ENCODE measurements at places on chromosomes 12 and 14. TPM values are rescaled to one million over a fixed set of nuclear protein-coding genes. Genes with fewer than 3 reads are reported as not detected.

ITPR2 gene
- 72.4 TPM for total RNA-seq

PRPF40B gene
- total RNA-seq: 57.4 TPM

TM7SF3 gene
- total RNA-seq: 81.0 TPM

BICDL1 gene
- total RNA-seq: 11.7 TPM

ASCL1 gene
- 8.3 TPM for total RNA-seq

KRT6C gene
- total RNA-seq: not detected

CFAP73 gene
- not detected for total RNA-seq

SYNE3 gene
- total RNA-seq: 0.44 TPM

PELI2 gene
- 32.2 TPM for total RNA-seq

- H3K36me3 ChIP-seq: no peaks in the 10 kb centered on the region
- H3K4me1 ChIP-seq: no peaks in the 10 kb centered on the region
- no peak overlapping the region for H3K27ac ChIP-seq
- no peak overlapping the region for H3K4me3 ChIP-seq
- DNase-seq: no peak
Measured at GRCh38 chr14:89486505-89486904, 69.5 kb upstream of the FOXN3 start.

DNA sequence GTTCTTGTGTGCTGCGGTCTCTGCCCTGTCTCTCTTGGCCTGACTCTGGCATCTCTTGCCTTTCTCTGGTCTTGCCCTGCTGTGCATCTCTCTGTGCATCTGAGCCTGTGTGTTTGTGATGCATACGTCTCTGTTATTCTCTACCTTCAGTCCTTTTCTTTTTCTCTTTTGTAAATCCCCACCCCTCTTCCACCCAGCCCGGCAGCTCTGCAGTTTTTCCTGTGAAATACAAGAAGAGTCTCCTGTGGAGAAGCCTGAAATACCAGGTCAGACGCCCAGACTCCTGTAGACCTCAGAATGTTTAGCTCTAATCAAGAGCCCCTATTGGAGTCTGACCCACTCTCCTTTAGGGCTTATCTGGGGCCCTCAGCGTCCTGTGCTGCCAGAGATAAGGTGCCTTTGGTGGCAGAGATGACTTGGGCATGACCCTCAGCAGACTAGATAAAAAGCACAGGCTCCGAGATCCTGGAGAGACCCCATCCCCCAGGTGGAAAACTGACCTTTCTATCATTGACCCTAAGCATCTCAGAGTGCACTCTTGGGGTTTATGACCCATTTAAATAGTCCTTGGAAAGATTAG lies 167.5 kb upstream of the SRRM4 start:
- no peak overlapping the region for H3K4me3 ChIP-seq
- peak overlapping the region; percentile 12 for H3K27ac ChIP-seq
- peaks cover 12% of the 10 kb centered on the region for H3K27me3 ChIP-seq

DNA sequence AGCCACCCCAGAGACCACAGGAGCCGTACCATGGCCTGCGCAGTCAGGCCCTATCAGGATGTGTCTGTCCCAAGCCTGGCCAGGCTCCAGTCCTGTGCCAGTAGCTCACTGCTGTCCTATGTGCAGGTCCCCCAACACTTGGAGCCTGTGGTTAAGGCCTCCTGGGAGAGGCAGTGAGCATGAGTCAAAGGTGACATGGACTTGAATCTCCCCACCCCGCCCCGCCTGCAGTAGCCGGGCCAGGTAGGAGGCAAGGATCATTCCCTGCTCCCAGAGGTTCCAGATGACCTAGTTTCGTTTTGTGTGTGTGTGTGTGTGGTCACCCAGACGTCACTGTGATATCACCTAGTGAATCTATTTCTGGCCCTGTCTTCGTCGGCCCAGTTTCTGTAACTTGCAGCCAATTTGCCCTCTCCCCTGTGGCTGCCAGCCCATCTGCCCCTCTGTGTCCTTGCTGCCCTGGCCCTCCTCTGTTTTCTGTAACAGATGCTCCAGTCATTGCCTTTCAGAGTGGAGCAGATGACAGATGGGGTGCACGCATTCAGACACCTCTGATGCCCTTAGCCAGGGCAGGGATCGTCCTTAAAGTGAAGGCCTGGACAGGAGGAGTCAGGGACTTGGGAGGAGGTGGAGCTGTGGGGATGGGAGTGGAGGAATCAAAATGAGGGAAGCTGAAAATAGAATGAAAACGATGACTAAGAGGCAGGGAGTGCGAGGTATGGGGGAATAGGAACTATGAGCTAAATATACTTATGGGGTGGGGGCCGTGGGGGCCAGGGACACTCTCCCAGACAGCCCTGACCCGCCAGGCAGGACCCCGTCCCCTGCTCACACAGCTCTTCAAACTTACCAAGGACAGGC lies 37.4 kb downstream of the SLC6A12 start:
- DNase-seq: no peak
- peaks cover 5% of the 10 kb centered on the region for H3K4me1 ChIP-seq
- H3K27ac ChIP-seq: peak overlapping the region; percentile 82

- H3K27me3 ChIP-seq: peaks cover 15% of the 10 kb centered on the region
- no peak for DNase-seq
- no peak overlapping the region for H3K27ac ChIP-seq
- no peaks in the 10 kb centered on the region for H3K36me3 ChIP-seq
- H3K4me1 ChIP-seq: no peaks in the 10 kb centered on the region
- no peak overlapping the region for H3K4me3 ChIP-seq
Measured at GRCh38 chr14:92496191-92496857, 17.3 kb upstream of the RIN3 start.

DNA sequence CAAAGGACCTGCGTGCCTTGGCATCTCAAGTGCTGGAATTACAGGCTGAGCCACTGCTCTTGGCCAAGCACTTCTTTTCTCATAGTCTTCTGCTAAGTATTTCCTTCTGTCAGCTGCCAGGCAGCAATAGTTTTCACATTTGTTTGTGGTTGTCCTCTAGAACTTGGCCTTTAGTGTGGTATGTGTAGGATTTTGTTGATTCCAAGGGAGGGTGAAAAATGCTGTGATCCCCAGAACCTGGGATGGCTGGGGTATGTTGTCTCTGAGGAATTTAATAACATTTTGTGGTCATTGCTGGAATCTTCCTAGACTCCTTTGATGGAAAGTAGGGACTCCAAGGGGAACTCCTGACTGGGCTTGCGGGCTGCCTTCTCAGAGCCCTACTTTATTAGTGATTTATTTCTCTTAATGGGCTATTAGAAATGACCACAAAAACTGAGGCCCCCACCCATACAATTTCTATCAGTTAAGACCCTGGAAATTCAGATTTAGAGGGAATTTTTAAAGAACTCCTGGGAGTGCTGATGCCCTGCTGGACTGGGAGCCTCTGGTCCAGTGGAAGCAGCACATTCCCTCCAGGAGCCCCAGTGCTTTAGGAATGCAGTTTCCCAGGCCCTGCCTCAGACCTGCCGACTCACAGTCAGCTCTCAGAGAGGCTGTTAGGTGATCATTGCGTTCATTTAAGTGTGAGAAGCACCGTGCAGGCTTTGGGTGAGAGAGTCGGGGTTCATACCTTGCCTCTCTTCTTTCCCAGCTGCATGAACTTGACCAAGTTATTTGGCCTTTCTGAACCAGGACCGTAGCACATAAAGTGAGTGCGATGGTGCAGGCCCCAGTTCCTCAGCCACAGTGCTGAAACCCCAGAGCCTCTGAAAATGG lies 22.7 kb downstream of the TRAF3 start:
- peaks cover 8% of the 10 kb centered on the region for H3K4me1 ChIP-seq
- H3K27ac ChIP-seq: no peak overlapping the region
- H3K36me3 ChIP-seq: peaks cover 1% of the 10 kb centered on the region
- no peak overlapping the region for H3K4me3 ChIP-seq
- H3K27me3 ChIP-seq: no peaks in the 10 kb centered on the region

DNA sequence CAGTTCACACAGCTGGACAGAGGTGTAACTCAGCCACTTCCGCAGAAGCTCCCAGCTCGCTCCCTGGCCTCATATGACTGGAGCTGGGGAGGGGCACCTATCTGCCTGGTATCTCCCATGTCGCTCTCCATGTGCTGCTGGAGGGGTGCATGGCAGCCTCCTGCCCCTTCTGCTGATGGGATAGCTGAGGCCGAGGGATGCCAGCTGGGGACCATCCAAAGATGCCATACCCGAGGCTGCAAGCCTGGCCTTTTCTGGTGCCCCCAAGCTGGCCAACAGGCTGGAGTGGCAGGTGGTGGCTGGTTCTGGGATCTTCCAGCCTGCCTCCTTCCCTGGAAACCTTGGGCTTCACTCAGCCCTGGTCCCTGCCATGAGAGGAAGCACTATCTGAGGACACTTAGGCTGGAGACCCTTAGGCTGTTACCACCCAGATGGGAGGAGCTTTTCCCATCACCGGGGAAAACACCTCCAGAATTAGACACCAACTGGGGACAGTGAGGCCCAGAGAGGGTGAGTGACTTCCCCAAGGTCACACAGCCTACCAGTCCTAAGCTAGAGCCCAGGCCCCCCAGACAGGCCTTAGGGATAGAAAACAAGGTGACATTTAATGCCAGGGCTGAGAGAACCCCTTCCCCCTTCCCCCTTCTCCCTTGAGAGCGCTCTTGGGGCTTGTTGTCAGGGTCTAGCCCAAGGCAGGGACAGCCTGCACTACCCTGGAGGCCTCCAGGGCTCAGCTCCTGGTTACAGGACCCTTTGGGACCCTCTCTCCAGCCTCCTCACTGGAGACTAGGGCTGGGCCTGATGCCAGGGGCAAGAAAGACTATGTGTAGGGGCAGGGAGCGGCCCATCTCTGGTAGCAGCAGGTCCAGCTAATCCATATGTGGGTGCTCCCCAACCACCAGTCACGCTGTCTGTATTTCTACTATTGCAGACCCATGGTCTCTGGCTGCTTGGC lies 7.1 kb downstream of the DTX1 start:
- H3K4me1 ChIP-seq: no peaks in the 10 kb centered on the region
- H3K27ac ChIP-seq: no peak overlapping the region
- peaks cover 12% of the 10 kb centered on the region for H3K27me3 ChIP-seq
- H3K36me3 ChIP-seq: no peaks in the 10 kb centered on the region
- H3K4me3 ChIP-seq: no peak overlapping the region

DNA sequence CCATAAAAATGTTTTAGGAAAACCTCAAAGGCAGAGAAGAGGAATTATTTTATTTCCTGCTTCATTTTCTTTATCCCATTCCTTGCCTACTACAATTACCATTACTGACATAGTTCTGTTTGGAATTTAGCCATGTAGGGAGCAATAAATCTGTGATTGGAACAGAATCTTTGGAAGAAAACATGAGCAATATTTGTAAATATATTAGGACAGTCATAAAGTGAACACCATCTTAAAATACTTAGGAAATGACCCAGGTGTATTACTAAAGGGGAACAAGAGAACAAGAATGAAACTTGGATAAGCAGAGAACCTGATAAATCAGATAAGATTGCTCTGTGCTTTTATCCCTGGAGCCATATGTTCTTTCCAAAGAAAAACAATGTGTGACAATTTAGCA lies 1326.0 kb upstream of the FLRT2 start:
- no peaks in the 10 kb centered on the region for H3K36me3 ChIP-seq
- no peaks in the 10 kb centered on the region for H3K27me3 ChIP-seq
- no peaks in the 10 kb centered on the region for H3K4me1 ChIP-seq
- H3K4me3 ChIP-seq: no peak overlapping the region
- no peak overlapping the region for H3K27ac ChIP-seq

GRCh38 chr12:128204711-128205110 lies 62.3 kb upstream of the TMEM132C start:
- no peak for DNase-seq
- no peak overlapping the region for H3K27ac ChIP-seq
- no peak overlapping the region for H3K4me3 ChIP-seq
- H3K27me3 ChIP-seq: no peaks in the 10 kb centered on the region
- no peaks in the 10 kb centered on the region for H3K4me1 ChIP-seq

- H3K36me3 ChIP-seq: no peaks in the 10 kb centered on the region
- H3K27me3 ChIP-seq: no peaks in the 10 kb centered on the region
- H3K4me3 ChIP-seq: no peak overlapping the region
- peaks cover 9% of the 10 kb centered on the region for H3K4me1 ChIP-seq
- H3K27ac ChIP-seq: no peak overlapping the region
Measured at GRCh38 chr12:89153341-89153740, 199.0 kb downstream of the DUSP6 start.

GRCh38 chr14:56594428-56594827 lies 14.8 kb downstream of the TMEM260 start:
- H3K27ac ChIP-seq: no peak overlapping the region
- no peak overlapping the region for H3K4me3 ChIP-seq
- H3K27me3 ChIP-seq: no peaks in the 10 kb centered on the region
- no peak for DNase-seq
- H3K36me3 ChIP-seq: peaks cover 16% of the 10 kb centered on the region

DNA sequence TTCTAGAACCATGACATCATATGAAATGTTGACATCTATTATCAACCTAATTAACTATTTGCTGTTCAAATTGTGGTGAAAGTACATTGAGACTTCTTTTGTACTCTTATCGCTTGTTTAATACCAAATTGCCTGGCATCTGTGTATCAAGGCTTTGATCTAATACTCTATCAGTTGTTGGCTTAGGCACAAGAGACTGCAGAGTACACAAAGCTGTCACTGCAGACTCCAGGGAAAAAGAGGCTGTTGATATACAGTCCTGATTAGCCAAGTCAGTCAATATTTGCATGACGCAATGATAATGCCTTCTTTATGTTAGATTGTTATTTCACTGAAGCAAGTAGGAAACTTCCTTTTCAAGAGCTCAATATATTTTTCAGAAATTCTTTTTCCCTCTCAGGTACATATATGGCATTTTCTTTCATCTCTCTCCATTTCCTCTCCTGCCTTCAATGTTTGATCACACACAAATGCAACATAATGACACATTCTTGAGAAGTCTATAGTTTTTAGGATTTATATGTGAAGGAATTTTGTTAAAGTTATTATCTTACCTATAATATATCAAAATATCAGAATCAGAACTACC lies 32.3 kb upstream of the PTCSC3 start:
- no peak overlapping the region for H3K27ac ChIP-seq
- no peaks in the 10 kb centered on the region for H3K36me3 ChIP-seq
- peaks cover 98% of the 10 kb centered on the region for H3K27me3 ChIP-seq
- H3K4me1 ChIP-seq: peaks cover 8% of the 10 kb centered on the region
- DNase-seq: no peak
- no peak overlapping the region for H3K4me3 ChIP-seq

DNA sequence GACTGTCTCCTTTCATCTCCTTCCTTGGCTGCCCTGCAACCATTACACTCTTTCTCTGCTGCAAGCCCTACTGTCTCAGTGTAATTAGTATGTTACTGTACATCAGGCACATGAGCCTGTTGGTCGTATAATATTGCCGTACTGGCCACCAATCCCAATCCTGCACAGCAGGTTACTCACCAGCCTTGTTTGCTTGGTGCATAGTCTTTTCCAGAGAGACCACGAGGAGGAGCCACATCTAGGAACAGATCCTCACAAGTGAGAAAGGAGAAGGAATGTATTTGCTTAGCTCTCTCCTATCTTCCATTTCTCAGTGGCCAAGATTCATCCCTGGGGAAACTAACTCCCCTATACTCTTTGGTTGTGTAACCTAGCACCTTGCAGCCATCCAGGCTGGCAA lies 33.0 kb upstream of the BICDL1 start:
- peaks cover 2% of the 10 kb centered on the region for H3K36me3 ChIP-seq
- no peak overlapping the region for H3K27ac ChIP-seq
- H3K27me3 ChIP-seq: no peaks in the 10 kb centered on the region
- H3K4me1 ChIP-seq: no peaks in the 10 kb centered on the region
- no peak for DNase-seq
- no peak overlapping the region for H3K4me3 ChIP-seq

GRCh38 chr12:59219148-59219547 lies 298.8 kb upstream of the LRIG3 start:
- no peak overlapping the region for H3K4me3 ChIP-seq
- no peak overlapping the region for H3K27ac ChIP-seq
- peaks cover 2% of the 10 kb centered on the region for H3K36me3 ChIP-seq
- no peak for DNase-seq
- peaks cover 4% of the 10 kb centered on the region for H3K4me1 ChIP-seq

GRCh38 chr12:50507930-50508329 lies 3.1 kb downstream of the DIP2B start:
- no peak for DNase-seq
- no peaks in the 10 kb centered on the region for H3K27me3 ChIP-seq
- no peak overlapping the region for H3K27ac ChIP-seq
- no peaks in the 10 kb centered on the region for H3K36me3 ChIP-seq
- H3K4me1 ChIP-seq: peaks cover 34% of the 10 kb centered on the region

All from progenitor cell of endocrine pancreas (in vitro differentiated cells).